ENCODE measurements at places on chromosomes 5 and 9. TPM values are rescaled to one million over a fixed set of nuclear protein-coding genes. Genes with fewer than 3 reads are reported as not detected.

DNA sequence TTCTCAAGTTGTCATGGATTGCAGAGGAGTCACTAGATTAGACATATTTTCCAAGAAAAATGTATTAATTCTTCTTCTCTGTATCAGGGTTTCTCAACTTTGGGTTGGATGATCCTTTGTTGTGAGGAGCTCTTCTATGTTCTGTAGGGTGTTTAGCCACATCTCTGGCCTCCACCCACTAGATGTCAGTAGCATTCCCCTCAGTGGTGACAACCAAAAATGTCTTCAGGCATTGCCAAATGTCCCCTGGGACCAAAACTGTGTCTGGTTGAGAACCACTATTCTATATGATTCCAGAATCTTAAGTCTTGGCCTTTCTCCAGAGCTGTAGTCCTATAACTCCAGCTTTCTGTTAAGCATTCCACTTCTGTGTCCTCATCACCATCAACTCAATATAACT, 220.9 kb downstream of the KIAA0825 start:
- DNase-seq, result no peak

DNA sequence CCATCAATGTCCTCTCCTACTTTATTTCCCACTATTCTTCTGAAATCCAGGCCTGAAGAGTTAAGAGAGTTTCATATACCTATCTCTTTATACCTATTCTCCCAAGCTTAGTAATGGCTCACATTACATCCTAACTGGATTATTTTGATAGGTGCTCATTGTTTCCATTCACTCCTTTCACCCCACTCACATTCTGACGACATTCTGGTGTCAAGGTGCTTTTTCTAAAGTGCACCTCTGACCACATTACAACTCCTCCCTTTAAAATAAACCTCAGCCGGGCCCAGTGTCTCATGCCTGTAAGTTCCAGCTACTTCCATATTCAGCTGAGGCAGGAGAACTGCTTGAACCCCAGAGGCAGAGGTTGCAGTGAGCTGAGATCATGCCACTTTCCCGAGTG, 417.1 kb downstream of the BNC2 start:
- DNase-seq, result no peak

DNA sequence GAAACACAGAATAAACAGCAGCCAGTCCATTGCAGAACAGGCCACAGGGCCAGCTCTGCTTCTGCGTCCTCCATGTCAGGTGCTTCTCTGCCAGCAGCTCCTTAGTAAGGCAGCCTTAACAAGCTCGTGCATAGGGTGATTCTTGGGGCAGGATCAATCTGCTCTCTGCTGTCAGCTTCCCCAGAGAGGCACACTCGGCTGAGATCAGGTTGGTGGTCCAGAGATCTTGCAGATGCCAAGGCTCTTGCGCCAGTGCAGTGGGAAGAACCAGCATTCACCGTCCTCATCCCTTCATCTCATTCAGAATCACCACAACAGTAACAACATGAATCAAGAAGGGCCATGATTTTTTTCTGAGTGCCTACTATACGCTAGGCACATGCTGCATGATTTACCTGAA, 49.0 kb upstream of the ALDH1B1 start:
- DNase-seq, result no peak

DNA sequence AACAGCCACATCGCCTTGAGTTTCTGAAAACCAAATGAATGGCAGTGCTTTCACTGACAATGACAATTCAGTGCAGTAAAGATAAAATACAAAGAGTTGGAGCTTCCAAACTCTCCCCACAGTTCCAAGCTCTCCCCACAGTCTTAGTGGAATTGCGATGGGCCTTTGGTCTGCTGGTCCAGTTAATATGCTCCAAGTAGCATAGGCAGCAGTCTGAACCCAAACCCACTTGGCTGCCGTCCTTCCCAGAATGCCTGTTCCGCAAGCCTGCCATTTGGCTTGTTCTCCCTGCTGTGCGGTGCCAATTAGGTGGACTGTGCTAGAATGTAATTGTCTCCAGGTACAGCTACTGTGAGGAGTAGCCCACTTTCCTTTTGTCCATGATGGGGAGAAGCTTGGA, 250.1 kb downstream of the GOLPH3 start:
- DNase-seq, result no peak

The DMRT2 gene
- not detected for total RNA-seq

- DNase-seq, result no peak
Observed at GRCh38 chr5:179164331-179165311, 104.4 kb downstream of the ZNF354C start.

- no peak for DNase-seq
Observed at GRCh38 chr5:176854164-176854563, 43.8 kb downstream of the UNC5A start.

The SCAI gene
- total RNA-seq, result 6.4 TPM

- peak; percentile 98 for DNase-seq
Observed at GRCh38 chr9:121609822-121610637, 41.4 kb upstream of the DAB2IP start.

The KCNIP1 gene
- 0.36 TPM for total RNA-seq

GRCh38 chr9:129432297-129433154, 188.4 kb downstream of the C9orf50 start:
- no peak for DNase-seq

GRCh38 chr9:19416143-19416542, 7.3 kb downstream of the ACER2 start:
- DNase-seq, result no peak

The MZB1 gene
- not detected for total RNA-seq

The PDE8B gene
- total RNA-seq, result 0.05 TPM

GRCh38 chr5:36648426-36648825, 42.0 kb downstream of the SLC1A3 start:
- DNase-seq, result no peak

GRCh38 chr5:89395111-89395510, 512.1 kb upstream of the MEF2C start:
- no peak for DNase-seq

GRCh38 chr9:117551171-117551570, 136.3 kb upstream of the ASTN2 start:
- DNase-seq, result no peak

DNA sequence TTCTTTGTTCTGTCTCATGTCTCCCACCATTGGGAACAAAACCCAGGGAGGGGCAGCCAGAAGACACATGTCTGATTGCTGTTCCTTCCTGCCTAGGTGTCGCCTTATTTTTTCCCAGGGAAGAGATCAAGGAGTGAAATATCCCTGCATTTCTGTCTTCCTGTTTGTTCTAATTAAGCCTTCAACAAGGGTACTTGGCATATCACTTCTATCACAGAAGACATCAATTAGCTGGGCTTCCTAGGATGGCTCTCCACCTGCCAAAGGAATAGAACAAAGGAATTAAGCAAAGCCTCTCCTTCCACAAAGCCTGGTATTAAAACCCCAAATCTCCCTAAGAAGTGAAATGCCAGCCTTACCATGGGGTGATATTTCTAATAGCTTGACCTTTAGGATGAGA, 299.5 kb upstream of the CD180 start:
- DNase-seq, result no peak

The SRA1 gene
- total RNA-seq, result 55.0 TPM

GRCh38 chr5:76165711-76166374, 82.7 kb downstream of the SV2C start:
- DNase-seq, result no peak

The SPATA31A3 gene
- total RNA-seq, result not detected

The HBEGF gene
- 9.2 TPM for total RNA-seq

DNA sequence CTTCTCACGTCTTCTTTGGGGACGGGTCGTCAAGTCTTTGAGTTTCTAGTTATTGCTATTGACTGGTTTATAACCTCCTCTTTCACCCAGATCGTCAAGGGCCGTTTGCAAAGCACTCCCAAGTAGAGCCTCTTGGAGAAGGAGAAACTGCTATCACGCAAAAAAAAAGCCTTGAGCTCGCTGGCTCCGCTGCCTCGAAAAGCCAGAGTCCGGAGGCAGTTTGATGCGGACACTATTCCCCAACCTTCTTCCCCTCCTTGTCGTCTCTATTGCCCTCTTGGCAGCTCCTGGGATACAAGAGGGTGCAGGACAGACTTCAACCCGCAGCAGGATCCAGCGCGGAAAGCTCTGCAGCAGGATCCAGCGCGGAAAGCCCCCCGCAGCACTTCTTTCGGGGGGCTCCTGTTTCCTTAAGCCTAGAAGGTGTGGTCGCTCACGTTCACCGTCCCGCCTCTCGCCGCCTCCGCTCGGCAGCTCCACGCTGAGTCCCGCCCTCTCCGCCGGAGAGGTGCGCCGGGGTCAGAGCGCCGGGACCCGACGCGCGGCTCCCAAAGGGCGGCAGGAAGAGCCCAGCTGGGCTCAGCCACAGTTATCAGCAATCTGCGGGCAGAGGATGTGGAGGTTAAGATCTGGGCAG, at the start of gene PCDHAC1:
Gene PCDHAC1 (plus strand): TSS at position 494 of the 637 bp plus-strand sequence. CDS start 594 bp downstream, outside the sequence.
- peak; percentile 4 for DNase-seq

DNA sequence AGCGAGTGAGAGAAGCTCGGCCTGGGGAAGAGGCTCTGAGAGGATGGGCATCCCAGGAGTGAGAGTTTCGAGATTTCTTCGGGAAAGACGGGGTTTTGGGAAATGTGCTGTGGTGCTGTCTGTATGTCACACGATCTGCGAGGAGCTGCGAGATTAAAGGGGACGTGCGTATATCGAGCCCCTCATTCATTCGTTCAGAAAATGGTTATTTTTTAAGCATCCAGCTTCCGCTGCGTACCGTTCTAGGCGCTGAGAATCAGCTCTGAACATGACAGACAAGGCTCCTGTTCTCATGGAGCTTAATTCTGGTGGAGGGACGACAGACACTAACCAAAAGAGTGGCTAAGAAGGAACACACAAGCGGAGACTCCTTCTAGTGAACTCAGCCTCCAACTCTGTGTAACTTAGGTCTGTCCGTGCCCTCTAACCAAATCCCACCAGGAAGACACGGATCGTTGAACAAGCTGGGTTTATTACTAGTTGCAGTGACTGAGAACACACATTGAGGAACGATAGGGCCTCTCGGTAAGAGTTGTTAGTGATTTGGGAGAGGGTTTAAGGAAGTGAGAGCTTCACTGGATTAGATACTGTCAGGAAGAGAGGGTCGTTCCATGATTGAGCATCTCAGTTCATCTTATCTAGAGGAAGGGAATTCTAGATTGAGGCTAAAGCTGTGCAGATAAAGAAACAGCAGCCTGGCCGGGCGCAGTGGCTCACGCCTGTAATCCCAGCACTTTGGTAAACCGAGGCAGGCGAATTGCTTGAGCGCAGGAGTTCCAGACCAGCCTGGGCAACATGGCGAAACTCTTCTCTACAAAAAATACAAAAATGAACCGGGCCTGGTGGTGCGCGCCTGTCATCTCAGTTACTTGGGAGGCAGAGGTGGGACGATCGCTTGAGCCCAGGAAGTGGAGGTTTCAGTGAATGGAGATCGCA, 1.0 kb upstream of the FBXW11 start:
- DNase-seq, result peak; percentile 4

DNA sequence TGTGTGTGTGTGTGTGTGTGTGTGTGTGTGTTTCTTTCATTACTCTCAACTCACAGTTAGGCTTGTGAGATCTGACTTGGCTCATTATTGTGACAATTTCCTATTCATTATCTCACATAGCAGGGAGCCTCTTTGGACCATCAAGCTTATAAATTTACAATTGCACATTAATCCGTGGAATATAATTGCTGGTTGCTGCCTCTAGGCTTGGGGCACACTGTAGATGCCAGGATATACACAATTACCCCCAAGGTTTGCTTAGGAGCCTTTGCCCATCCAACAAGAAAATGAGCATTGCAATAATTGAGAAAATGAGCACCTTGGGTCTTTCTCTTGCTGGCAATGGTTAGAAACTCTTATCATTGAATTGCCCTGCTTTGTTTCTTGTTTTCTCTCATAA, 161.6 kb upstream of the DMRTA1 start:
- no peak for DNase-seq

DNA sequence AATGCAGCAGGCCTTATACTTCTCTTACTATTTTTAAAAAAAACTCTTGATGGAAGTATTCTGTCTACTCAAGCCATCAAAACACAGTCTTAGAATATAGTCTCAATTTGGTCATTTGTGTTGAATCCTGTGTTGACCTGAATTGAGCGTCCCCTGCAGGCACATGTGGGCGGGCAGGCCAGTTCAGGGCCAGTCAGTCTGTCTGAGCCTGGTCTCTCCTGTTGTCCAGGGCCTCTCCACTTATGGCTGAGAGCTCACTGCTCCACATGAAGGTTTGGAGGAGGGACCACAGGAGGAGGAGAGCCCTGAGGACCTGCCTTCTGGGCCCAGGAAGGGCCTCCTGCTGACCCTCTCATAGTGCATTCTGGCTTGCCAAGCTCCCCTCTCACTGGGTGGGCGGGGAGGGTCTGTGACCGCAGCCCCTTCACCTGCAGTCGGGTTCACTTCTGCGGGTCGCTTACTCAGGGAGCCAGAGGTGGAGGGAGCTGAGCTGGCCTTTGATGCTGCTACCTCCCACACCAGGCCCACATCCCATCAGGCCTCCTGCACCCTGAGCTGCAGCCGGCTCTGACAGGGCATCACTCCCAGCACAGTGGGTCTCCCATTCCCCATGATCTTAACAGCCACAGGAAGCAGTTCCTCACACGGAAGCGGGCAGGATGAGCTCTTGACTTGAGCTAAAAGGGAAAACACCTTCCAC, 178.2 kb upstream of the S1PR3 start:
- no peak for DNase-seq

The SLC6A18 gene
- not detected for total RNA-seq

The GMCL2 gene
- total RNA-seq, result not detected

- no peak for DNase-seq
Observed at GRCh38 chr9:96187151-96187555, 114.8 kb downstream of the HSD17B3 start.

DNA sequence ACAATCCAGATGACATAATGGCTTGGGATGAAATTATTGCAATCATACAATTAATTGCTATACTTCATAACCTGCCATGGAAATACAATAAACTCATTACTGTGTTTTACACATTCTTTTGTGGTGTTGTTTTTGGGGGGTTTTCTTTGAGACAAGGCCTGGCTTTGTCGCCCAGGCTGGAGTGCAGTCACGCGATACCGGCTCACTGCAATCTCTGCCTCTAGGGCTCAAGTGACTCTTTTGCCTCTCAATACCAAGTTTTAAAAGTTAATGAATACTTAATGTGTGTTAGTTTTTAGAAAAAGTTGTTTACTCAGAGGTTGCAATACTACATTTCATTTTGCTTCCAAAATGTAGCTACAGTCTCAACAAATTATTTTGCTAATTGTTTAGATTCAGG, 598.4 kb downstream of the CHSY3 start:
- DNase-seq, result no peak

The ECSCR gene
- total RNA-seq, result 1.8 TPM

DNA sequence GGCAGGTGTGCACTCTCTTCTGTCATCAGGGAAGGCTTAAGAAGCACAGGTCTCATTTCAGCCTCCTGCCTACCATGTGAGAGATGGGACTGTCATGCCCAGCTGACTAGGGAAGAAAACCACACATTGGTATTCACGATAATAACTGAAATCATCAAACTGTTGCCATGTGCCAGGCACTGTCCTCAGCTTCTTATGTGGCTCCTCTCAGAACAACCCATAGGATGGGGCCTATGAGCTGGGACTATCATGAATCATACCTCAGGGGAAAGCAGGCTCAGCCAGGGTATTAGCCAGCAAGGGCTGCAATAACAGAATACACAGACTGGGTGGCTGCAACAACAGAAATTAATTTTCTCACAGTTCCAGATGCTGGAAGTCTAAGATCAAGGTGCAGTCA, 3.3 kb downstream of the AFAP1L1 start:
- no peak for DNase-seq

The RABL6 gene
- total RNA-seq, result 138 TPM

GRCh38 chr5:33316773-33317172, 124.0 kb upstream of the TARS1 start:
- DNase-seq, result no peak
